Immature natural killer cell (primary cell): ENCODE measurements at places on chromosomes 1 and 21. TPM values are rescaled to one million over a fixed set of nuclear protein-coding genes. Genes with fewer than 3 reads are reported as not detected.

C1orf94 gene
- polyA plus RNA-seq: not detected

GRCh38 chr1:43315481-43315880 is 14.7 kb downstream of the TIE1 start:
- no peak overlapping the region for H3K4me3 ChIP-seq
- H3K36me3 ChIP-seq: no peaks in the 10 kb centered on the region
- no peak for DNase-seq
- peaks cover 5% of the 10 kb centered on the region for H3K27me3 ChIP-seq

ACTL8 gene
- not detected for polyA plus RNA-seq

PLPP3 gene
- polyA plus RNA-seq: not detected

DNA sequence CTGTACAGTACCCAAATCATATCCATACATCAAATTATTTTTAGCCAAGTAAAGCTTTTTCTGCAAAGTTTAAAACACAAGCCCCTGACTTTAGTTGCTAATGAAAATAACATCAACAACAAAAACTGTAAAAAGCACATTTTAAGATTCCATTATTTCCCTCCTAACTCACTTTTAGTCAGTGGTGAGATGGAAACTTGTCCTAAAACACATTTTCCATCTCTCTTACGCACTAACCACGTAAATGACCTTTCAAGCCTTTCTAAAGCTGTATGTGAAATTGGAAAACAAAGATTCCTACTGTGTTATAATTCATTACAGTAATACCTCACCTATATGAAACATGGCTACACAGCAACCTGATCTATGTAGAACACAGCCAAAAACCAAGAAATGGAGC is 77.5 kb downstream of the PTPN14 start:
- no peak overlapping the region for H3K4me3 ChIP-seq
- no peak for DNase-seq

DNA sequence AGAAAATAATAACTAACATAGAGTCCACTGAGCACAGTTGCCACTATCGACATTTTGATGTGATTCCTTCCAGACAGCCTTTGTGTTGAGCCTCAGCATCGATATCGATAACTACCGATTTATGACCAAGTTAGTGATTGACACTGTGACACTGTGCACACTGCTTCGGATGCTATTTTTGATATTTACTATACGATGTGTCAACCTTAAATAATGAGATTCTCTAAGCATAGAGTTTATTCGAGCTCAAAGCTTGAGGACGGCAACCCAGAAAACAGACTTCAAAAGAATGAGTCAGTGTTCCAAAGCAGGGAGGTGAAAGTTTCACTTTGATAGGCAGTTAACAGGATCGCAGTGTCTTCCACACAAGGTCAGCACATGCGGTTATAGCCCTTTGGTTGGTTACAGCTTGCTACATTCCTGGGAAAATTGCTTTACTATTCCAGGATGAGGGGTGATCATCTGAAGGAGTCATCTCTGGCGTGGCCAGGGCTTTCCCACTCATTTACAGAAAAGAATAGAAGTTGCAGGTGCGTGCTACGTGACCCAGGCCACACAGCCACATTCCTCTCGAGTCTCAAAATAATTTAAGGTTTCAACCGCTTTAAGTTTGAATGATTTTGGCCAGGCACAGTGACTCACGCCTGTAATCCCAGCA is 53.6 kb upstream of the EFHD2 start:
- no peak for DNase-seq
- no peak overlapping the region for H3K27ac ChIP-seq
- no peak overlapping the region for H3K4me3 ChIP-seq
- peaks cover 8% of the 10 kb centered on the region for H3K36me3 ChIP-seq
- peaks cover 2% of the 10 kb centered on the region for H3K27me3 ChIP-seq

DNA sequence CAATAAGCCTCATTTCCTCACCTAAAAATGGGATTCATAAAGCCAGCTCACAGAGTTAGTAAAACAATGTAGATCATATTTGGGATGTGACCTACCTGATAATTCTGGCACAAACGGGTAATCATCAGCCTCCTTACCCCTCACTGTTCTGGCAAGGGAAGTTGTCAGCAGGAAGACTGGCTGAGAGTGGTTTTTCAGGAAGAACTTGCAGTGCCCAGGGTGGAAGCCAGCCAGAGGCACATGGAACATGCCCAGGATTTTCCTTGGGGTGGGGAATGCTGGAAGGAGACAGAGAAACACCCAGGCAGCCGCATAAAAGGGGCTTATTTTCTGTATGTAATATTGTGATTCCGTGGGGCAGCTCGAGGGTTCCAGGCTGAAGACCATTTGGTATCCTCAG is 7.7 kb upstream of the SLC5A9 start:
- H3K36me3 ChIP-seq: no peaks in the 10 kb centered on the region
- H3K4me3 ChIP-seq: no peak overlapping the region
- peaks cover 3% of the 10 kb centered on the region for H3K27me3 ChIP-seq
- H3K27ac ChIP-seq: no peak overlapping the region

- peak overlapping the region; percentile 47 for H3K27ac ChIP-seq
- no peak overlapping the region for H3K4me3 ChIP-seq
- no peaks in the 10 kb centered on the region for H3K36me3 ChIP-seq
- no peak for DNase-seq
These were observed 1.2 kb upstream of the XPR1 start for GRCh38 chr1:180630408-180631193.

GRCh38 chr1:234727018-234727940 is 117.3 kb upstream of the IRF2BP2 start:
- H3K27ac ChIP-seq: peak overlapping the region; percentile 61
- no peaks in the 10 kb centered on the region for H3K36me3 ChIP-seq

GRCh38 chr1:98903261-98903660 is 101.4 kb downstream of the PLPPR5 start:
- H3K4me3 ChIP-seq: no peak overlapping the region
- H3K36me3 ChIP-seq: no peaks in the 10 kb centered on the region
- no peak overlapping the region for H3K27ac ChIP-seq
- no peaks in the 10 kb centered on the region for H3K4me1 ChIP-seq

DNA sequence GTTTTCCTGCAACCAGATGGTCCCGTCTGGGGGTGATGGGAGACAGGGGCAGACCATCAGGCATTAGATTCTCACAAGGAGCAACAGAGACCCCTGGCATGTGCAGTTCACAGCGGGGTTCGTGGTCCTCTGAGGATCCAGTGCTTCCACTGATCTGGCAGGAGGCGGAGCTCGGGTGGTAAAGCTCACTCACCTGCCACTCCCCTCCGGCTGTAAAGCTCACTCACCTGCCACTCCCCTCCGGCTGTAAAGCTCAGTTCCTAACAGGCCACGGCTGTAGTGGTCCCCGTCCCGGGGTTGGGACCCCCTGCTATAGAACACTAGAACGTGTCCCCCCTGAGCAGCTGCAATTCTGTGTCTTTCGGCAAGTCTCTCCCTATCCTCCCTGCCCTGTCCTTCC is 4.6 kb downstream of the KRTAP10-12 start:
- H3K4me3 ChIP-seq: no peak overlapping the region
- peaks cover 3% of the 10 kb centered on the region for H3K36me3 ChIP-seq
- no peak overlapping the region for H3K27ac ChIP-seq
- peaks cover 22% of the 10 kb centered on the region for H3K27me3 ChIP-seq
- peaks cover 13% of the 10 kb centered on the region for H3K4me1 ChIP-seq

GALNT2 gene
- polyA plus RNA-seq: 30.0 TPM

CD1B gene
- not detected for polyA plus RNA-seq

SAMD13 gene
- 1.2 TPM for polyA plus RNA-seq

GRCh38 chr1:31523769-31524168 is 52.5 kb upstream of the TINAGL1 start:
- no peaks in the 10 kb centered on the region for H3K36me3 ChIP-seq
- no peak overlapping the region for H3K27ac ChIP-seq
- peaks cover 7% of the 10 kb centered on the region for H3K27me3 ChIP-seq

SFPQ gene
- polyA plus RNA-seq: 155 TPM

- H3K4me3 ChIP-seq: no peak overlapping the region
- no peaks in the 10 kb centered on the region for H3K4me1 ChIP-seq
- no peaks in the 10 kb centered on the region for H3K36me3 ChIP-seq
These were observed 39.5 kb upstream of the DIPK1A start for GRCh38 chr1:93000751-93001175.

DNA sequence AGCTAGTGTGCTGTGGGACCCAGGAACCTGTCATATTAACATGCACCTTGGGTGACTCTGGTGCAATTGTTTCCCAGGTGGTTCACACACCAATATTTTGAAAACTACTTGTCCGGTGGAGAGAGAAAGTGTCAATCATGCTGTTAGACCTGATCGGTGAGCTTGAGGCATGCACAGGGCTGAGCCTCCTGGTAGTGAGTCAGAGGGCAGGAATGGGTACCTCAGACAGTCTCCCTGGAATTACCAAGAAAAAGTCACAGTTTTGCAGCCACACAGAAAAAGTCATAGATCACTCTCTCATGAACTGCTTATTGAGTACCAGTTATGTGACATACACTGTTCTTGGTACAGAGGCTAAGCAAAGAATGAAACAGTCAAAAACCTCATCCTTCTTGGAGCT is 140.1 kb upstream of the NFIA start:
- no peak for DNase-seq
- no peaks in the 10 kb centered on the region for H3K36me3 ChIP-seq
- H3K27ac ChIP-seq: no peak overlapping the region
- H3K4me3 ChIP-seq: no peak overlapping the region
- H3K27me3 ChIP-seq: no peaks in the 10 kb centered on the region

DNA sequence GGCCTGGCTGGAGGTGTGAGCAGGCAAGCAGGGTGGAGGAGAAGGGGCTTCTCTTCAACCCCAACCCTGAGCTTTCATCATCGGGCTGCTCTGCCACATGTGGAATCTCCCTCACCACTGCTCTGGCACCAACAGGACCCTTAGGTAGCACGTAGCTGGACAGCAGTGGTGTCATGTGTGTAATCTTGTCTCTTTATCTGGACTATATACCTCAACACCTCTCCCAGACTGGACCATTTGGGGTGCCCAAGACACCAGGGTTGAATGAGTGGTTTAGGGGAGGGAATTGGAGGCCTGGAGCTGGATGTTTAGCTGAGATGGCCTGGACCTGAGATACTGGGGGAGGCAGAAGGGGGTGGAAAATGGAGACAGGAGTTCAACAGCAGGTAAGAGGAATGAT is 63.0 kb downstream of the UBE2T start:
- H3K4me3 ChIP-seq: no peak overlapping the region
- H3K4me1 ChIP-seq: peaks cover 9% of the 10 kb centered on the region
- no peaks in the 10 kb centered on the region for H3K27me3 ChIP-seq
- no peak for DNase-seq
- H3K27ac ChIP-seq: no peak overlapping the region

DNA sequence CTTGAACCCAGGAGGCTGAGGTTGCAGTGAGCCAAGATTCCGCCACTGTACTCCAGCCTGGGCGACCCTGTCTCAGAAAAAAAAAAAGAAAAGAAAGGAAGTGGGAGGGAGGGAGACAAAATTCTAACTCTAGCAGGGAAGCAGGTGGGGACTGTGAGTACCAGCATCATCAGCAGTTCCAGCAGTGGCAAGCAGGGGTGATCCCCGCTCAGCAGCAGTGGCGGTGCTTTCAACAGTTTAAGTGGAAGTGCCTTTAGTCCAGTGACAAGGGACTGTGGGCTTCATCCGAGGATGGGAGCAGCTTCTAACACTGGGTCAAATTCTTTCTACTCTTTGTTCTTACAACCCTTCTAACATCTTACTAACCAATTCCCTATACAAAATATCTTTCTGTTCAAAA is 858.1 kb upstream of the ADAMTS5 start:
- no peak for DNase-seq
- no peak overlapping the region for H3K27ac ChIP-seq
- H3K27me3 ChIP-seq: peaks cover 2% of the 10 kb centered on the region
- H3K4me1 ChIP-seq: peaks cover 6% of the 10 kb centered on the region
- no peak overlapping the region for H3K4me3 ChIP-seq

DNA sequence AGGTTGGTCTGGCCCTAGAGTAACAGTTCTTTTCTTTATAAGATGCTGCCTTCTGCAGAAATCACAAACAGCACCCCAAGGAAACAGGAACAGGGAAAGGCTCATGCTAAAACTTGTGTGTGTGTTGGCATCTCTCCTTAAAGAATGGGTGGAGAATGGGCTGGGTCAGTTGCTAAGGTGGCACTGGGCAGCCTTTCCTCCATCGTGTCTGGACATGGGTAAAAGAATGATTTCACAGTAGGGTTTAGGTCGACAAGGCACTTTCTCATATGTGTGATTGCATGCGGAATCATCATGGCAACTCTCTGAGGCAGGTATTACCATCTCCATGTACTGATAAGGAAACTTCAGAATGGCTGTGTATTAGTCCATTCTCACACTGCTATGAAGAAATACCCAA is 40.3 kb downstream of the LRRN2 start:
- peaks cover 2% of the 10 kb centered on the region for H3K27me3 ChIP-seq
- DNase-seq: no peak
- H3K4me1 ChIP-seq: peaks cover 4% of the 10 kb centered on the region
- H3K36me3 ChIP-seq: no peaks in the 10 kb centered on the region
- no peak overlapping the region for H3K4me3 ChIP-seq
- H3K27ac ChIP-seq: no peak overlapping the region

- no peak overlapping the region for H3K4me3 ChIP-seq
- peaks cover 2% of the 10 kb centered on the region for H3K27me3 ChIP-seq
- no peaks in the 10 kb centered on the region for H3K36me3 ChIP-seq
- H3K4me1 ChIP-seq: peaks cover 3% of the 10 kb centered on the region
- no peak for DNase-seq
These were observed 28.6 kb downstream of the ERG start for GRCh38 chr21:38469642-38470041.

DNA sequence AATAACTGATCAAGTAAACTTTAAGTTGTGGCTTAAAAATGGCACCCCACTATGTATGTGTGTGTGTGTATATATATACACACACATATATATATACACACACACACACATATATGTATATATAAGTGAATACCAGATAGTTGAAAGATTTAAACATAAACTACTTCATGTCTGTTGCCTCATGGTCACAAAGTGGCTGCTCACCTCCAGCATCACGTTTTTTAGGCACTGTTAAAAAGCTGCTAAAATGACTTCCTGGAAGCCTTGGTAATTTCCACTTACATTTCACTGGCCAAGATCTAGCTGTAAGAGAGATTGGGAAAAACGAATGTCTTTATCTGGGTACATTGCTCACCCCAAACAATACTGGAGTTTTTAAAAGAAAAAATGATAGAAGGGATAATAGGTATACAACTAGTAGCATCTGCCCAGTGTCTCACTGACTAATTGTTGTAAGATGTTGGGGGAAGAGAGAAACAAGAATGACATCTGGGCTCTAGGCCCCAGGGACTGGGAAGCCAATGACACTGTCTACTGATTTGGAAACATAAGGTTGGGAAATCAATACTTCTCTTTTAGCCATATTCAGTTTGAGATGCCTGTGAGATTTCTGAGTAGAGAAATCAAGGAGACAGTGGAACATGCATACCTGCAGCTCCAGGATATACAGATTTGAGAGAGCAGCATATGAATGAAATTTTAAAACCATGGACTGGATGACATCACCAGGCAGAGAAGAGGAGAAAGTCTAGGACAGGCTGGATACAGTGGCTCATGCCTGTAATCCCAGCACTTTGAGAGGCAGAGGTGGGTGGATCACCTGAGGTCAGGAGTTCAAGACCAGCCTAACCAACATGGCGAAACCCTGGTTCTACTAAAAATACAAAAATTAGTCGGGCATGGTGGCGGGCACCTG is 42.8 kb downstream of the CLDN14 start:
- no peak for DNase-seq
- H3K27ac ChIP-seq: no peak overlapping the region
- no peaks in the 10 kb centered on the region for H3K36me3 ChIP-seq

- H3K36me3 ChIP-seq: no peaks in the 10 kb centered on the region
- H3K27ac ChIP-seq: no peak overlapping the region
- DNase-seq: no peak
- peaks cover 6% of the 10 kb centered on the region for H3K4me1 ChIP-seq
- peaks cover 10% of the 10 kb centered on the region for H3K27me3 ChIP-seq
- H3K4me3 ChIP-seq: no peak overlapping the region
These were observed 226.8 kb downstream of the SIPA1L2 start for GRCh38 chr1:232403017-232403714.

- no peaks in the 10 kb centered on the region for H3K4me1 ChIP-seq
- DNase-seq: no peak
- no peak overlapping the region for H3K4me3 ChIP-seq
- H3K36me3 ChIP-seq: no peaks in the 10 kb centered on the region
- no peak overlapping the region for H3K27ac ChIP-seq
These were observed 19.1 kb downstream of the CCN1 start for GRCh38 chr1:85599681-85600080.

AQP10 gene
- not detected for polyA plus RNA-seq

NOTCH2NLA gene
- polyA plus RNA-seq: 18.9 TPM
